ENCODE measurements at places on chromosomes 16 and 17. TPM values are rescaled to one million over a fixed set of nuclear protein-coding genes. Genes with fewer than 3 reads are reported as not detected.

Gene HNF1B
- total RNA-seq: 0.73 TPM

DNA sequence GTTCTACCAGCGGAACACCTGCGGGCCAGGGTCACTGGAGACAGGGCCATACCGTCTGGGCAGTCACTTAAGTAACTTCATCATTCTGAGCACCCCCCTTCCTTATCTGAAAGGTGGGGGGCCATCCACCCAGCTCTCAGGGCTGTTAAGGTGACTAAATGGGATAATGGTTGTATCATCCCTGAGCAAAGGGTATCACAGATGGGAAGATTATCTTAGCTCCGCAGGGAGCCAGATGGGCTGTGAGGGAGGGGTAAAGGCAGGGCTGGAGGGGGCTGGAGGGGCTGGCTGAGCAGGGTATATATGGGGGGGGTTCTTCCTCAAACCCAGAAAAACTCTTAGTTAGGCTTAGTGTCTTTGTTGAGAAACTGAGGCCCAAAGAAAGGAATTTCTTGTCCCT, 2.9 kb upstream of the CACNA1G start:
- DNase-seq: no peak

Gene KRT31
- not detected for total RNA-seq

GRCh38 chr16:82953517-82953916, 326.7 kb downstream of the CDH13 start:
- DNase-seq: no peak

- no peak for DNase-seq
These were observed 9.1 kb upstream of the COL1A1 start for GRCh38 chr17:50210240-50211225.

Gene CUEDC1
- 0.73 TPM for total RNA-seq

Measured in CD8-positive, alpha-beta memory T cell (primary cell).